ENCODE measurements at places on chromosomes 4 and X. TPM values are rescaled to one million over a fixed set of nuclear protein-coding genes. Genes with fewer than 3 reads are reported as not detected.

DSPP gene
- total RNA-seq: not detected

DCX gene
- not detected for total RNA-seq

ETDA gene
- not detected for total RNA-seq

RBMXL3 gene
- not detected for total RNA-seq

GAB3 gene
- 5.2 TPM for total RNA-seq

RASSF6 gene
- total RNA-seq: not detected

Measured in endothelial cell of coronary artery (primary cell).